ENCODE measurements at places on chromosomes 16 and 17.

DNA sequence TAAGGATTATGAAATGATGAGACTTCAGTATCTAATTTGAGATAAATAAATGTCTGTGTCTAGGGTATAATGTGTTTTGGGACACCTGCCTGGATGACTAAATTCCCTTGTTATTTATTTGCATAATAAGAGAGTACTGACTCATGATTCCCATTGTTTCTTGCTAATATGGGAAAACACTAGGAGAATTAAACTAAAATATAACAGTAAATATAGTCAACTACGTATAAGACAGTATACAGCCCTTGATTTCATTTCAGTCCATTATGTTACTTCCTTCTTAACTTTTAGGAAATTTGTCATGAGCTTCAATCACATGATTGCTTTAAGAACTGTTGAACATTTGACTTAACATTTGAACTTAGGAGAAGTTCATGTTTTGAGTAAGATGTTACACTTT, 62.4 kb downstream of the VMP1 start:
- DNase-seq = no peak

- peak; percentile 44 for DNase-seq
These were observed 250.8 kb upstream of the RPL38 start for GRCh38 chr17:73952480-73953205.

- DNase-seq = no peak
These were observed 379.8 kb downstream of the UTP18 start for GRCh38 chr17:51640108-51640622.

DNA sequence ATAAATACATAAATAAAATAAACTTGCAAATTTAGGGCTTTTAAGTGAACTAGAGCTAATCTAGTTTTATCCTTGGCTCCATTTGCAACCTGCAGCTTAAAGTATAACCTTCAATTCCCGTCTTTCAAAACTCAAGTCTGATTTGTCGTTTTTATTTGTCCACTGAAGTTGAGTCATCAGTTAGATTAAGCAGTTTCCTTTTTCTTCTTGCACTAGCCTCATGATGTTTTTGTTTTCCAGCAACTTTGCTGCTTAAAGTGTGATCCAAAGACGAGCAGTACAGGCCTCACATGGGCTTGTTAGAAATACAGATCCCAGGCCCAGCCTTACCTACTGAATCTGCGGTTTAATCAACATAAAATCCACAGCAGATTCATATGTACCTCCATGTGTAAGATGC, 13.8 kb downstream of the ARSG start:
- DNase-seq = no peak

DNA sequence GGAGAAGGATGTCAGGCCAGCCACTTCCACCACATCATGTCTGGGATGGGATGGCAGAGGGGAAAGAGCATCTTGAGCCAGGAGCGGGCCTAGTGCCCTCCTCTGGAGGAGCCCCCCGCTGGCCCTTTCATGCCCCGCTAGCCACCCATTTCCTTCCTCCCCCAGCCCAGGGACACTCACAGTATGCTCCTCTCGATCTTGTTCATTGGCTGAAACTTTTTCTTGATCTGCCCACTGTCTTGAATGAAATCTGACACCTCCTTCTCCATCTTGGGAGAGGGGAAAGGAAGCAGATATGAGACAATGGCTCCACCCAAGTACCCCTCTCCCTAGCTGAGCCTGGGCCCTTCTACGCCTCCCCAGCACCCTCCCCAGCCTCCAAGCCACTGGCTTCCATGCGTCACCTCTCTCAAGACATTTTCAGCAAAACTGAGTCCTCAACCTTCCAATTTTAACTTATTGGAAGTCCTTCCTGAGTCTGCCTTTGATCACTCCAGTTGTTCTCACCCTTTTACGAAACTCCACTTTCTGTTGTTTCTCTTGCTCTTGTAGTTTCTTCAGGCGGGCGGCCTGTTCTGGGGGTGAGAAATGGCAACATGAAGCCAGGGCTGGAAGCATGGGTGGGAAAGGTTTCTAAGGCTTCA, 7.2 kb downstream of the SPAG7 start:
- no peak for DNase-seq

DNA sequence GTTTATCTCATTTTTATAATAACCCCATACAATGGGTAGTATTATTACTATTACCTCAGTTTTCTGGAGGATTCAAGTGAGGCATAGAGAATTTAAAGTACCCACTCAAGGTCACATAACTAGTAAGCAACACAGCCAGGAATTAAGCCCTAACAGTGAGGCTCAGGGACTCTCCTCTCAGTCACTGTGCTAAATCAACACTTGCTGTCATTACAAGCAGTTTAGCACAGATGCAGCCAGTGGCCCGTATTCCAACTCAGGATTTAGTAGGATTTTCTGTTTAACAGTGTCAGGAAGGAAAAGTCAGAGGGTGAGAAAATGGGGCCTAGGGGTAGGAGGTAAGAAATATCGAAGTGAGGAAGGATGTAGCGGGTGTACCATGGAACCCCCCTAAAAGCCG, 536.9 kb downstream of the TMEM114 start:
- no peak for DNase-seq

DNA sequence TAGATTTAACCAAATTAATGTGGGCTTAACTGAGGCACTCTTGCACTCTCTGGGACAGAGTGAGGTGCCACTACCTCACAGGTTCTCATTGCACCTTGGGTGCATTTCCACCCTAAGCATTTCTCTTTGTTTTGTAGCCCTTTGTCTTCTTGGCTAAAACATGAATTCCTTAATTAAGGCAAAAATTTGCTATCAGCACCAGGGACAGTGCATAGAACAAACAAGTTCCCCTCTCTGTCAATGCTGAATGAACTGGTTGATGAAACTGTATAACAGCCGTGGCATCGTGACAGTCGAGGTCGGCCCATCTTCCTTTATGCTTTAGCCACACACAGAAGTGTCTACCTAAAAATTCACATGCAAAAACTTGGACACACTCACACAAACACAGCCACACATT, 74.8 kb downstream of the HS3ST2 start:
- DNase-seq = no peak

DNA sequence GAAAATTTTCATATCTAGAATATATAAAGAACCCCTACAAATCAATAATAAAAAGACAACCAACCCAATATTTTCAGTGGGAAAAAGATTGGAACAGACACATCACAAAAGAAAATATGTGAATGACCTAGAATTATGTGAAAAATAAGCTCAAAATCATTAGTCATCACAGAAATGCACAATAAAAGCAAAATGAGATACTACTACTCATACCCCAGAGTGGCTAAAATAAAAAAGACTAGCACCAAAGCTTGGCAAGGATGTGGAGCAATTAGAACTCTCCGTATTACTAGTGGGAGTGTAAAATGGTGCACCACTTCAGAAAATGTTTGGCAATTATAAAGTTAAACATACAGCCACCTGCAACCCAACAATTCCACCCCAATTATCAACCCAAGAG, 48.0 kb upstream of the CDH5 start:
- no peak for DNase-seq

DNA sequence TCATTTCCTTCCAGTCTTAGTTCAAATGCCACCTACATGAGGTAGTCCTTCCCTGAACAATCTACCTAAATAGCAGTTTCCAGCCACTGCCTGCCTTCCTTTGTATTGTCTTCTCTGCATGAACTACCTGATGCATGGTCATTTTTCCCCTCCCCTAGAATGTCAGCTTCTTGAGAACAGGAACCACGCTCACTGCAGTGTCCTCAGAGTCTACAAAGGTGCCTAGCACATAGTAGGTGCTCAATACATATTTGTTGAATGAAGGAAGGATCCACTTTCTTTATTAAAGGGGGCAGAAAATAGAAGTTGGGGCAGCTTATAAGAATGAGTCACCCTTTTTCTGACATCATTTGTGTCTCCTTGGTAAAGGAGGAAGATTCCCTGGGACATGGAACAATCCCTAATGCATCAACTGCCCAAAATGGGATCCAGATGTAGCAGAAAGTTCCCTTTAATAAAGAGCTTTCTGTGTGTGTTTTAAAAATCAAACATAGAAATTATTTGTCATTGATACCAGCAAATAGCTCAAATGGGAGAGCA, 4.4 kb upstream of the CYLD start:
- no peak for DNase-seq

DNA sequence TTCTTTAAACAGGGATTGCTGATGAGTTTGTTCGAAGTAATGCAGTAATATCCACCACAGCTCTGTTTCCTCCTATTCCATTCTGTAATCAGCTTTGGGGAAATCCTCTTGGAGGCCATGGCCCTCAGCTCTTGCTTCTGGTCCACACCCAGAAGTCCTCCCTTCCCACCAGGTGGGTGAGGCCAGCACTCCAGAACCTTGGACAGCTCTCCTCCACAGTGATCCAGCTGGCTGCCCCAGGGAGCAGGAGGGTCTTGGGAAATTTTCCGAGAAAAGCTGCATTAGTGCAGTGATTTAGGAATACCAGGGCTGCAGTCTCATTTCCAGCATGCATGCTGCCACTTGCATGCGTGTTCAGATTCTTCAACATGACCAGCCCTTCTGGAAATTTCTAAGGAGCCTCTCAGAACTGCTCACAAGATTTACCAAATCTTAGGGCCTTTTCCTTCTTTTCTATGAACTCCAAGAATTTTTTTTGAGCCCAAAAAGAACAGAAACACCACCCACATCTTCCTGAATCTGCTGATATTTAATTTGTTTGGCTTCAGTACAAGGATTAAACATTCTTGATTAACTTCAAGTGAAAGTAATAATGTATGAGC, 4.2 kb downstream of the SMPD3 start:
- no peak for DNase-seq

GRCh38 chr17:41340934-41341861, 9.4 kb downstream of the KRT33A start:
- DNase-seq = peak; percentile 39

DNA sequence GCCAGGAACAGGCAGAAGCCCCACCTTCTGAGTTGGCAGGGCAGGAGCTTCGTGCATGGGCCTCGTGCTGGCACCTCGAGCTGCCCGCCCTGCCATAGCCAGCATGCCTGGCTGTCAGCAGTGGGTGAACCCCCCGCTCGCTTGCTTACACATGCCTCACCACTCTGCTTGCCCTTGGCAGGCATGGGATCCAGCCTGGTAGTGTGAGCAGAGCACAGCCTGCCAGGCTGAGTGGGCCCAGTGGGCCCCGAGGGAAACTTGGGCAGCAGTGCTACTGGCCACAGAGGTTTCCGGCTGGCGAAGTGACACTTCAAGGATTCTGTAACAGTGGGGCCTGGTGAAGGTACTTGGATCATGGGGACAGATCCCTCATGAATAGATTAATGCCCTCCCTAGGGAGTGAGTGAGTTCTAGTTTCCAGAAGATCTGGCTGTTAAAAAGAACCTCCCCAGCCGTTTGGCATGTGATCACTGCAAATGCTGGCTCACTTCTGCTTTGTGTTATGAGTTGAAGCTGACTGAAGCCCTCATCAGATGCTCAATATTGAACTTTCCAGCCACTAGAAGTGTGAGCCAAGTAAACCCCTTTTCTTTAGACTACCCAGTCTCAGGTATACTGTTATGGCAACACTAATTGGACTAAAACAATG, 114.7 kb downstream of the BCAS3 start:
- no peak for DNase-seq

DNA sequence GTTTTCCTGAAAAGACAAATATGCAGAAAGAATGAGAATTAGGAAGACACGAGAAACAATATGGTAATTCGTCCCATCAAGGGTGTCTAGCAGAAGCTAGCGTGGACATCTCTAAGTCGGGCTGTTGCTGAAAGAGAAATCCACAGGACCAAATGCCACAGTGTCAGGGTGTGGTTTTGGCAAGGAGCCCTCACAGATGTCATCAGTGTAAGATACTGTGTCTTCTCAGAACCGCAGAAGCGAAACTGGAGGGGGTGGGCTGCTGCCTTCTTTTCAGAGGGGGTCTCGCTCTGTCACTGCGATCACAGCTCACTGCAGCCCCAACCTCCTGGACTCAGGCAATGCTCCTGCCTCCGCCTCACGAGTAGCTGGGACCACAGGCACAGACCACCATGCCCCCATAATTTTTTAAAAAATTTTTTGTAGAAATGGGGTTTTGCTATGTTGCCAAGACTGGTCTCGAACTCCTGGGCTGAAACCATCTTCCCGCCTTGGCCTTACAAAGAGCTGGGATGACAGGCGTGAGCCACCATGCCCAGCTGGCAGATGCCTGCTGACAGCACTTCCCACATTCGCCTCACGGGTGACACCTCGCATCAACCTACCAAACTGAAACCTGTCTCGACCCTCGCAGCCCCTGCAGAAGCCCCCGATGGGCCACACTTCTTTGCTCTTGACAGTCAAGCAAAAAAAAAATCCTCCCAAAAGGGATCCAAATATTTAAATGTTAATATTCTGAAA, 26.2 kb downstream of the TRAP1 start:
- no peak for DNase-seq

GRCh38 chr16:74583926-74584666, 22.8 kb downstream of the GLG1 start:
- no peak for DNase-seq

GRCh38 chr17:68255731-68256538, 8.1 kb downstream of the AMZ2 start:
- no peak for DNase-seq
